Mesenteric fat pad (tissue), 1 donor: ENCODE measurements at places on chromosomes 5 and 9. TPM values are rescaled to one million over a fixed set of nuclear protein-coding genes. Genes with fewer than 3 reads are reported as not detected.

FBXW2 gene
- total RNA-seq = 66.9 TPM

- no peak for DNase-seq
Observed at GRCh38 chr9:10701906-10702305, 89.1 kb upstream of the PTPRD start.

DNA sequence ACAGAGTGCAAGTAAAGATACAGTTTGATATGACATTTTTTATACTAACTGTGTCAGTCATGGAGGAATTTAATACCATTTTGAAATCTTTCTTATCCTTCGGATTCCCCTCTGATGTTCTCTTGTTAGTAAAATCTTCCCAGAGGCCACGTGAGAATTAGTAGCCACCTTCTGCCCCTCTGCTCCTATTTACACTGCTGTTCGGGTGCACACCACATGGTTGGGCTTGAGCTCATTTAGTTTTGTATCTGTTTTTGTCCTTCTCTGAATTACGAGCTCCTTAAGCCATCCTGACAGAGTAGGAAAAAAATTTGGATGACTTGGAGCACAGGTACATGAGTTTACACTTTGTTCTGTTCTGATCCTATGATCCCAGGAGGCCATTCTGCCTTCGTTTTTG is 109.7 kb downstream of the SV2C start:
- no peak for DNase-seq

PAXX gene
- total RNA-seq = 29.4 TPM

DNA sequence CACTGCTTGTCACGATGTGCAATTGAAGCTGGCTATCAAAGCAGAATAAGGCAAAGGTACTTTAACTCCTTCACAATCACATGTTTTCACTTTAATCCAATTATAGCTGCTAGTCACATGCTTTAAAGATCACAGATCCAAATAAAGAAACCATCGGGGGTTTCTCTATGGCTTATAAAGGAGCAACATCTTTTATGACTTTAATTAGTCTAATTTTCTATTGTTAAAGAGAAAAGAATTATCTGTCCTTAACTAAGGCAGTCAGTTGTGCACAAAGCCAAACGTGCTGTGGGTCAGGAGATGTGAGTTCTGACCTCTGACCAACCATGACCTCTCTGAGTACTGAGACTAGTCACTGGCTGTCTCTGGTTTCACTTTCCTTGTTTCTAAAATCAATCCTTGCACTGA is 561.1 kb downstream of the RAB3C start:
- no peak for DNase-seq

GRCh38 chr5:124454081-124454480 is 292.4 kb downstream of the ZNF608 start:
- DNase-seq = no peak

OLFML2A gene
- total RNA-seq = 10.7 TPM

DOCK2 gene
- 49.4 TPM for total RNA-seq

DNA sequence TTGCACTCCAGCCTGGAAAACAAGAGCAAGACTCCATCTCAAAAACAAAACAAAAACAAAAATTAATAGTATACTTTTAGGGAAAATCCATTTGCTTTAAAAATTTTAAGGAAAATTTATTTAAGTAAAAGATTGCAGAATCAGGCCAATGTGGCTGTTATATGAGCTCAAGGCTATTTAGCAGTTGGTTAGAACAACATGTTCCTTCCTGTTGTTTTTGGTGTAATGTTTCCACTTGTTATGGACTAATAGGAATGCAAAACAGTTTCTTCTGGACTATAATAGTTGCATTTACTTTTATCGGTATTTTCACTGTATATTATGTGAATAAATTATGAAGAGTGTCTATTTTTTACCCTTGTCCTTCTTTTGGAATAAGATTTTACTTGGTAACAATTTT is 3.0 kb upstream of the CDC42SE2 start:
- DNase-seq = no peak

DNA sequence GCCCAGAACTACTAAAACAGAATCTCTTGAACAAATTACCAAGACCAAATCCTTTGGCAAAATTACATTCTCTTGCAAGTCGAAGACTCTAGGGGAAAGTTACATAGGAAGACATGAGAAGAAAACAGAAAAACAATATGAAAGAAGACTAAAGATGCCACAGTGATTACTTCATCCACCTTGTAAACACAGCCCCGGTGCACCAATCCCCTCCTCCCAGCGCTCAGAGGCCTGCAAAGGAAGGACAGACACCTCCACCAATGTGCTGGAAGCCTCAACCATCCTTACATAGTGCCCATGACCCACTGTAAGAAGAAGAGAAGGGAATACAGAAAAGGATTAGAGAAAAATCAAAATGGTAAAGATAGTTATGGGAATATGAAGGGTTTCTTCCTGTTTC is 218.5 kb downstream of the SPOCK1 start:
- DNase-seq = no peak

- no peak for DNase-seq
Observed at GRCh38 chr5:110463106-110463505, 263.4 kb downstream of the TMEM232 start.

GRCh38 chr5:106019261-106019660 is 1651.5 kb downstream of the EFNA5 start:
- DNase-seq = no peak

DNA sequence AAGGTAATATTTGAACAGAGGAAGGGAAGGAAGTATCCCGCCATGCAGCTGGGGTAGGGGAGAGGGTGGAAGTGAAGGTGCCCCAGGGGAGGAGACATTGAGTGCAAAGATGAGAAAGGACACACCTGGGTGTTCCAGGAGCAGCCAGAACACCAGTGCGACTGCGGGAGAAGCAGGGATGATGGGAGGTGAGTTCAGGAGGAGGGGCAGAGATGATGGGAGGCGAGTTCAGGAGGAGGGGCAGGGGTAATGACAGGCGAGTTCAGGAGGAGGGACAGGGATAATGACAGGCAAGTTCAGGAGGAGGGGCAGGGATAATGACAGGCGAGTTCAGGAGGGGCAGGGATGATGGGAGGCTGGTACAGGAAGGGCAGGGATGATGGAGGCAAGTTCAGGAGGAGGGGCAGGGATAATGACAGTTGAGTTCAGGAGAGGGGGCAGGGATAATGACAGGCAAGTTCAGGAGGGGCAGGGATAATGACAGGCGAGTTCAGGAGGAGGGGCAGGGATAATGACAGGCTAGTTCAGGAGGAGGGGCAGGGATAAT is 17.2 kb upstream of the SPOCK1 start:
- no peak for DNase-seq

DNA sequence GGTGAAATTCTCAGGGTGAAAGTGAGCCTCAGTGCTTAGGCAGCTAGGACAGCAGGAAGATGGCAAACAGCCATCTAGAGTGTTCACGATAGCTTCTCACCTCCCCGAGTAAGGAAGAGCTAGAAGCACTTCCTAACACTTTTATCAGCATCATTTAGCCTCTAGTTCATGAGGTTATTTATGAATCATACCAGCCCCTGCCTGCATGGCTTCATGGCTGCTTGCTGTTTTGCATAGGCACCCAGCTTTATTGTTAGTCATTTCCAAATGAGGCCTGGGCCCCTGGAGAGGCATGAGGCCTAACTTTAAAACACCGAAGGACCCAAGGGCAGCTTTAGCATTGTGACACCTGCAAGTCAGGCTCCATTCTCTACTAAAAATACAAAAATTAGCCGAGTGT is 134.9 kb upstream of the PANK3 start:
- DNase-seq = no peak

DNA sequence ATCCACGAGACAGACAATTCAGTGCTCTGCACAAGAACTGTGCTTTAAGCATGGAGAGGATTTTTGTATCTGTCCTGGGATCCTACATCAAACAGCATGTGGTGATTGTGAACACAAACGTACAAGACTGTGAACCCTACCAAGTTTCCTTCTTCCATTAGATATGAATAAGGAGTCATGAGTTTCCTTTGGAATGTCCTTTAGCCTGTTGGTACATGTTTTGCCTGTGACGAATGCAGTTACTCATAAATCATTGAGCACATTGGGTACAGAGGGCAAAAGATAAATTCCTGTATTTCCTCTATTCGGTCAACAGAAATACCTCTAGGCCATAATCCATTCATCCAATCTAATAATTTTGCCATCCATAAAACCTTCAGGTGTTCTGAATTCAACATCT is 61.5 kb downstream of the FXN start:
- no peak for DNase-seq

DNA sequence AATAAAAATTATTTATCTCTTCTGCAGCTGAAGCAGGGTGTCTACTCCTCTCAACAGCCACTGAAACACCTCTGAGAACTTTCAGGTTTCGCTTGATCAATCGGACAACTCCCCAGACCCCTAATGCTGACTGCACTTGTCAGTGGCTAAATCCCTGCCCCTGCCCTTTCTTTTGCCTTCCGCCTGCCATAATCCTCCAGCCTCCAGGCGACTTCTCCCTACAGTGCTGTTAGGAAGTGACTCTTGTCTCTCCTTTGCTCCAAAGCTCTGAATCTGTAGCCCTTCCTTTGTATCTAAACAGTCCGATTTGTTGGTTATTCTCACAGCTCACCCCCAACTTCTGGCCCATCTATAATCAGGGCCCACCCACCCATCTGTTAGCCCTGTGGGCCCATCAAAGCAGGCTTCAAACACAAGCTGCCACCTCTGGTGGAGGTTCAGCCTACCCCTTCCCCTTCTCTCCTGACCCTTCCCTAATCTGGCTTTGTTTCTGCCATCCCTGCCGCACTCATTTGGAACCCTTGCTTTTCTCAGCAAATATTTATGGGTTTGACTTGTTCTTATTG is 53.7 kb upstream of the IFNK start:
- DNase-seq = no peak

STX17 gene
- total RNA-seq = 26.1 TPM

GRCh38 chr9:126023962-126024361 is 276.8 kb downstream of the PBX3 start:
- no peak for DNase-seq

- DNase-seq = no peak
Observed at GRCh38 chr9:68627594-68627993, 77.4 kb upstream of the PIP5K1B start.

GRCh38 chr5:76378355-76378754 is 24.7 kb upstream of the IQGAP2 start:
- DNase-seq = no peak

HTR4 gene
- total RNA-seq = 0.16 TPM

DNA sequence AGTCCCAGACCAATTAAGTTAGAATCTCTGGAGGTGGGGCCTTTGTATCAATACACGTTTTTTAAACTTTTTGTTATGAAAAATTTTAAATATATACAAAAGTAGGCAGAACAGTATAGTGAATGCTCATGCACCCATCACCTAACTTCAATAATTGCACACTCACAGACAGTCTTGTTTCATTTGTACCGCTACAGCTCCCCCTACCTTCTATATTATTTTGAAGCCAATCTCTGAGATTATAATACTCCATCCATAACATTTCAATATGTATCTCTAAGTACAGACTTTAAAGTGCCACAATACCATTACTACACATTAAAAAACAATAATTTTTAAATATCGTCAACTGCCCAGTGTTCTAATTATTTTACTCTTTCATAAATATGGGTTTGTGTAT is 32.9 kb downstream of the ISL1 start:
- no peak for DNase-seq

PCDHGA2 gene
- 3.7 TPM for total RNA-seq

GRCh38 chr5:2373631-2374030 is 377.8 kb downstream of the IRX2 start:
- no peak for DNase-seq

GRCh38 chr5:34915856-34916192 is 313 bp downstream of the BRIX1 start:
- DNase-seq = no peak

LRRC14B gene
- total RNA-seq = not detected

EPB41L4B gene
- 48.6 TPM for total RNA-seq

FGF10 gene
- total RNA-seq = 24.0 TPM
